Naive thymus-derived CD4-positive, alpha-beta T cell (primary cell): ENCODE measurements at places on chromosomes 2 and 18. TPM values are rescaled to one million over a fixed set of nuclear protein-coding genes. Genes with fewer than 3 reads are reported as not detected.

DNA sequence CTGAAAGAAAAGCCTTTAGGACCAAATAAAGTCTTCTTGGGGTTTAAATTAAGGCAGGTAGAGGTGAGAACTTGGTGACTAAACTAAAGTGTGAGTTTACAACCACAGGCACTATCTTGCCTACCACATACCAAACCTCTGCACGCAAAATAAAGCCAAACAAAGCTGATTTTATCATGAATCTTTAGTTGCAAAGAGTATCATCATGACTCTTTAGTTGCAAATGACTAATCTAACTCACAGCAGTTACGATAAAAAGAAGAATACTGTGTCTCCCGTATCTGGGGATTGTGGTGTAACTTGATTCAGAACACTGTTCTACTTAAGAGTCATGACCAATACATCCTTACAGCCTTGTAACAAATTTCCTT is 11.2 kb downstream of the CFAP210 start:
- no peak for DNase-seq

DNA sequence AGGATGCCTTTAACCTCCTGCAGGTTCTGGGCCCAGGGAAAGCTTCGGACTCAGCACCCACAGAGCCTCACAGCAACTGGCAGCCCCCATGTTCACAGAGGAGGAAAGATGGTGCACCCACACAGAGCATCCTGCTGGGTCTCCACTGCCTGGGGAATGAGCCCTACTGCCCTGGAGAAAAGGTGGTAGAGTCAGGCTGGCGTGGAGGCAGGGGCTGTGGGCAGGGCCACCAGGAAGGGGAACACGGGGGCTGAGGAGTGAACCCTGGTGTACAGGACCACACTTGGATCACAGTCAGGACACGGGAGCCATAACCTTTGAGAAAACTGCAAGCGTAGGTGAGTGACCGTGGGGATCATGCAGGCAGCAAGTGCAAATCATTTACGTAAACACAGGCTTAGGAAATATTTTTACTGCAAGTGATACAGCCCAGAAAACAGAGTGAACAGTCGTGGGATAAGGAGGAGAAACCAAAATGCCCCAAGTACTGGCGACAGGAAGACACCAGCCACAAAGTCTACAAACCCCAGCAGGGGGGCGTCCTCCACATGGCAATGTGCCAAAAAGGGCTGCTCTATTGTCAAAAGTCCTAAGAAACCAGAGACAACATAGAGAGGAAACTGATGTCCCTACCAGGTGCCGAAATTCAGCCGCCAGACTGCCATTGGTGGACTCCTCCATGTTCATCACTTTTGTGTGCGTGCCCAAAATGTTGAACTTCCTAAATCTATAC is 27.6 kb downstream of the STAT1 start:
- no peak for DNase-seq

GRCh38 chr2:84417453-84418145 is 41.5 kb downstream of the SUCLG1 start:
- DNase-seq = no peak

The GALNT13 gene
- not detected for total RNA-seq
